ENCODE measurements at places on chromosomes 16 and 17. TPM values are rescaled to one million over a fixed set of nuclear protein-coding genes. Genes with fewer than 3 reads are reported as not detected.

HNF1B gene
- 7.3 TPM for total RNA-seq

SEPTIN12 gene
- not detected for total RNA-seq

HS3ST3A1 gene
- 7.5 TPM for total RNA-seq

ENPP7 gene
- total RNA-seq: not detected

PNMT gene
- 1.9 TPM for total RNA-seq

SPPL2C gene
- total RNA-seq: not detected

RAB37 gene
- total RNA-seq: not detected

CDH15 gene
- total RNA-seq: 0.13 TPM

- DNase-seq: no peak
These were observed 669 bp upstream of the DCTPP1 start for GRCh38 chr16:30430428-30430970.

GRCh38 chr17:80287806-80288567, 27.3 kb downstream of the RNF213 start:
- no peak for DNase-seq

GRCh38 chr16:86874141-86874540, 295.8 kb downstream of the FOXL1 start:
- no peak for DNase-seq

DNA sequence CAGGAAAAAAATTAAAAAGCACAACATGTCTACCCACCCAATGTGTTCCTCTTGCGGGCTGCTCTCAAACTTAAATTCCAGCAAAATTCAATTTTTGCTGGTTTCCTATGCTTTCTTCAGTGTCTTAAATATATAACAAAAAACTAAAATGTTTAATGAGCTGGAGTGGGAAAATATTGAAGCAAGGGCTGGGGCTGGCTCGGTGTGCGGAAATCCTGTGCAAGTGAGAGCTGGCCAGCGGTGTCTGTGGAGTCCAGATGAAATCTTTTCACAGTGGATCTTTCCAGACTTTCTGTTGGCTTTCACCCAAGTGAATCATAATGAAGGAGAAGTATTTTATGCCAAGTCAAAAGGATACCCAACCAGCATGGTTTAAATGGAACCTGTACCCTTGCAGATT, 1733.6 kb downstream of the TP53TG3F start:
- no peak for DNase-seq

DNA sequence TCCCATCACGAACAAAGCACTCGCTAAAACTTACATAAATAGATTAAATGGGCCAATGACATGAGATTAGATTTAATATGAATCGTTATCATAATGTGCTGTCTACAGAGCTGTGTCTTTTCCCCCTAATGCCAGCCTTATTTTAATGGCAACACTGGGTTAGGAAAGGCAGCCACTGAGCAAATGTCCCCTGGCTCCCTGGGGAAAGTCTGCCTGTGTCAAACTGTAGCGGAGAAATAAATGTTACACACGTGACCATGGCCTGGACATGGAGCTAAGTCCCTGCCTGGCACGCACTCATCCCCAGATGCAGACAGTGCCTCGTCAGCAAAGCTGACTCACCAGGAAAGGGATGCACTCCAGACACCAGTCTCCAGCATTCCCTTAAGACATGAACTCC, 61.3 kb upstream of the SDK2 start:
- DNase-seq: no peak

- peak; percentile 94 for DNase-seq
These were observed 24.1 kb downstream of the BAHCC1 start for GRCh38 chr17:81419319-81419885.

DNA sequence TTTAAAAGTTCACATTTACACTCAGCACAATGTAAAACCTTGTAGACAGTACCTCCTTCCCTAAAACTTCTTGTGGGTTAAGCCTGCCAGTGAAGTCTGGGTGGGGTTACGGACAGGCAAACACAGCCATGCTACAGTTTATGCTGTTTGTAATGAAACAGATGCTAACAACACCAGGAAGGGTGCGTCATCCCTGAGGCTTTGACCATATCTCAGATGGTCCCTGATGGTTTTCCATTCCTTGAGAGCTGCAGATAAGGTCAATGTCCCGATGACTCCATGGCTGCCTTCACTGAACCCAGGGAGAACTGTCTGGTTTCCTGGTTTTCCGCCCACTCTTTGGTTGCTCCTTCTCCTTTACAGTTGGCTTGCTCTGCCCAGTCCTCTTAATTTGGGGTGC, 29.1 kb downstream of the GAS7 start:
- DNase-seq: no peak

DNA sequence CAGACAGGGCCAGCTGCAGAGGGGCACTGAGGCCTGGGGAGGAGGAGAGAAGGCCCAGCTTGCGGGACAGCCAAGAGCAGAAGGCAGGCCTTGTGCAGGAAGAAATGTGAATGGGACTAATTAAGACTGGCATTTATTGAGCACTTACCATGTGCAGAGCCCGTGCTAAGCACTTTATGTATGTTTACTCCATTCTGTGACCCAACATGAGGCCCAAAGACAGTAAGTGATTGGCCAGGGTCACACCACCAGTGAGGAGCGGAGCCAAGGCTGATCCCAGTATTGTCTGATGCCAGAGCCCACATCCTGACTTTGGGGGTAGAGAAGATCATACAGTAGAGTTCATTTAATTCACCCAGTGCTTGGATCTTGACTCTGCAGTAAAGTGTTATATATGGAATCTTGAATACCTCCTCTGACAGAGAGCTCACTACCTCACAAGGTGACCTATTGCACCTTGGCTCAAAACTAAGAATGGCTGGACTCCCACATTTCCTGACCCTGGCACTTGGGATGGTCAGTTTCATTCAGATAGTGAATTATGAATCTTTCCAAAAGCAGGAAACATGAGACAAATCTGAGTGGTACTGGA, 13.6 kb downstream of the KATNB1 start:
- no peak for DNase-seq

GRCh38 chr17:77472468-77473310, 331.9 kb downstream of the SEC14L1 start:
- DNase-seq: no peak

GRCh38 chr17:56158344-56158743, 5.1 kb downstream of the ANKFN1 start:
- no peak for DNase-seq

- no peak for DNase-seq
These were observed 248.2 kb downstream of the NTN1 start for GRCh38 chr17:9269350-9270035.

DNA sequence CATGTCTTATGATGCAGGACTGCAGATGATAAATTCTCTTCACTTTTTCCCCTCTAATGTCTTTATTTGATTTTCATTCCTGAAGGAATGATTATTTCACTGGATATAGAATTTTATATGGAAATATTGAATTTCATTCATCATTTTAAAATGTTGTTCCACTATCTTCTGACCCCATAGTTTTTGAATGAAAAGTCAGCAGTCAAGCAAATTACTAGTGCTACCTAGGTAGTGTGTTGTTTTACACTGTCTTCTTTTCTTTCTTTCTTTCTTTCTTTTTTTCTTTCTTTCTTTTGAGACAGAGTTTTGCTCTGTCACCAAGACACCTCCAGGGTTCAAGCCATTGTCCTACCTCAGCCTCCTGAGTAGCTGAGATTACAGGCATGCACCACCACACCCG, 76.9 kb downstream of the WSB1 start:
- no peak for DNase-seq

GRCh38 chr17:50660042-50660886, 25.6 kb downstream of the ABCC3 start:
- no peak for DNase-seq

DNA sequence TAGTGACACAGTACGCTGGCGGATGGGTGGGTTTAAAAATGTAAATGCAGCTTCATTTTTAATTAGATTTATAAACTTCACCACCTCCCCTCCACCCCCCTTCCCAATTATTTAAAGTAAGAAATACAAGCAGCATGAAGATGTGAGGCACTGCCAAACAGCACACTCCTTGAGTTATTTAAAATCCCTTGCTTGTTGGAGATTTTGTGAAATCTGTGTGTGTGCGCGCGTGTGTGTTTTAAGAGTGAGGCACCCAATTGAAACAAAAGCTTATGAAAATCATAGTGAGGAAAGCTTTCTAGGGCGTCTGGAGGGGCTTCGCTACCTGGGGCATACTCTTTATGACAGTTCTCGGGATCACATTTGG, 219.6 kb upstream of the IRX3 start:
- no peak for DNase-seq

GRCh38 chr17:48617471-48618255, 2.6 kb upstream of the HOXB8 start:
- no peak for DNase-seq

DNA sequence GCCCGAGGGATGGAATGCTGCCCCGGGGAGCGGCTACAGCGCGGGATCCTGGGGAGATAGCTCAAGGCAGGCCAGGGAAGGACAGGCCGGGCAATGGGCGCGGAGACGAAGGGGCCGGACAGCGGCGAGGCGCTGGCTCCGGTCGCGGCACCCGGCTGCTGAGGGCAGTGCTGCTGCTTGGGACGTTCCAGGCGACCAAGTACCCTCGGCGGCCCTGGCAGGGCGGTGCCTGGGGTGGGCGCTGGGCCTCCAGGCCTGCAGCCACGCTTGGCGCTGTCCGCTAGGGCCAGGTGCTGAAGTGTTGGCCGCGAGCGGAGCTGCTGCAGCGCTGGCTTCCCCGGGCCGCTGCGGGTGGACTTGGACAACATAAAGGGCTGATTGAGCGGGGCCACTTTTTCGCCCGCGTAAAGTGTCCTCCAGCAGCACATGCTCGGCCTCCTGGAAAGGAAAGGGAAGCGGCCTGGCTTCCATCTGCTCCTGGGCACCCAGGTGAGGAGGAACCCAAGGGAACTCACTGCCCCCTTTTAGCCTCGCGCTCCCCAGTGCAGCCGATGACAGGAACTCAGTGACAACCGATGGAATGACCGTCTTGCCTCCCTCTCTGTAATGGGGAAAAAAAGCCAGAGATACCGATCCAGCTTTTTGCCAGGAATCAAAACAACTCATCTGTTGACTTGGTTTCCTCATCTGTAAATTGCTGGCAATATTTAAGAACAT, 23.7 kb downstream of the CLEC3A start:
- peak; percentile 92 for DNase-seq

GRCh38 chr16:79417601-79418008, 182.9 kb downstream of the MAF start:
- no peak for DNase-seq

- DNase-seq: no peak
These were observed 1.9 kb downstream of the GNA13 start for GRCh38 chr17:65054602-65055001.

All from osteocyte (in vitro differentiated cells).